Iris pigment epithelial cell (primary cell): ENCODE measurements at places on chromosomes 2 and 18.

DNA sequence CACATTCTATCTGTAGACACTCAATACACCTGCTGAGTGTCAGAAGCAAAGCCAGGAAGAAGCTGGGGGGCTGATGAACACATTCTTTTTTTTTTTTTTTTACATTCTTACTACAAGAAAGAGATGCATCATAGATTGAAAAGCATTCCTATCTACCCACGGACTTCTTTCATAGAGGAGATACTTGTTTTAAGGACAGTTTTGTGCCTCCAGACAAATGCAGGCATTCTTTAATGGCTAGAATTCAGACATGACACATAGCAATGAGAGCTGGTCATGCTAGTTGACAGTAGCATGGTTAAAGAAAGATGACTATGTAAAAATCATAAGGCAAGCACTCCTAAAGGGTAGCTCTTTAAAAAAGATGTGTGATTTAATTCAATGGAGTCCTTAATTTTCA lies 110.2 kb downstream of the EPHA4 start:
- peak; percentile 31 for DNase-seq

- no peak for DNase-seq
These were observed 616 bp upstream of the SP5 start for GRCh38 chr2:170714381-170715061.

DNA sequence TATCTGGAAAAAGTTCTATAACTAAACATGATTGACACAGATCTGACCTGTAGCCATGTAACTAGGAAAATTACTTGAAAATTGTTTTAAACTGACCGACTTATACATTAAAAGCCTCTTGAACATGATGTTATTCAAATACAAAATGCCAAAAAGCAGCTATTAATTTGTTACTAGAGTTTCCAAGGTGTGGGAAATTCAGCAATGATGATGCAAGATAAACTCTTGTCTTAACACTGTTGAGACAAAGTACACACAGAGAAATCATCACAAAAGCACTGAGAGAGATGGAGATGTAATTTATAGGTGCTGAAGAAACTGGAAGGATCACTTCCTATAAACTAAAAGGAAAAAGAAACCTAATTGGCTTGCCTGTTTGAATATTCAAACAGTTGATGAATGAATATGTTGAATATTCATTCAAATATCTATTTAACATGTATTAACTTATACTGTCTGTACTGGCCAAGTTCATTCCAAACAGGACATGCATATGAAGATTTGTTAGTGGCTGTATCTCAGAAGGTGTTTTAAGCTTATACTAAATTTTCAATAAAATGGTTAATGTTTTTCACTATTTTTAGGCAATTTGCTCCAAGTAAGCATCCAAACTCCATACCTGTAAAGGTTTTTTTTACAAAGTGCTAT lies 34.6 kb upstream of the WDR75 start:
- no peak for DNase-seq

- DNase-seq, result peak; percentile 28
These were observed 633.2 kb upstream of the PKDCC start for GRCh38 chr2:41414486-41415230.

DNA sequence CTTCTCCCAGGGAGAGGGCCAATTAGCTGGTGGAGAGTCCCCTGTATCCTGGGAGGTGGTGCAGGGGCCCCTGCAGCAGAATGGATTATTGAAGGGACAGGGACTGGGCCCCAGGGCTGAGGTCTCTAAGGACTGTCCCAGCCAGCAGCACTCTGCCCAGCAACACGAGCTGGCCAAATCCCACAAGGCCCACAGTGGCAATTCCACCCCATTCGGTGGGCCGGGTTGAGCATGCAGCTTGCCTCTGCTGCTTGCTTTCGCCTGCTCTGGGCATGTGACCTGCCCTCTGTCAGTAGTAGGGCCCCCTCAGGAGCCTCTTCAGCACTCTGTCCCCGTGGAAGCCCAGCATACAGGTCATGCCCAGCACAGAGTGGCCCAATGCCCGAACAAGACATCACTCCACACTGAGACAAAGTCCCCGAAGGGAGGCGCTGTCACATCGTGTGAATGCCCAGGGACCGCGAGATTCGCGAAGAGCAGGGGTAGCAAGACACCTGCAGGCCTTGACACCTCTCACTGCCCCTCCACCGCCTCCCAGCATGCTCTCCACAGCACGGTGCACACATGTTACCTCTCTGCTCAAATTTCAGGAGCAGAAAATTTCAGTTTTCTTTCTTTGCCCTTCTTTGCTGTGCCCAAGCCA lies 65.4 kb downstream of the CRACDL start:
- no peak for DNase-seq

DNA sequence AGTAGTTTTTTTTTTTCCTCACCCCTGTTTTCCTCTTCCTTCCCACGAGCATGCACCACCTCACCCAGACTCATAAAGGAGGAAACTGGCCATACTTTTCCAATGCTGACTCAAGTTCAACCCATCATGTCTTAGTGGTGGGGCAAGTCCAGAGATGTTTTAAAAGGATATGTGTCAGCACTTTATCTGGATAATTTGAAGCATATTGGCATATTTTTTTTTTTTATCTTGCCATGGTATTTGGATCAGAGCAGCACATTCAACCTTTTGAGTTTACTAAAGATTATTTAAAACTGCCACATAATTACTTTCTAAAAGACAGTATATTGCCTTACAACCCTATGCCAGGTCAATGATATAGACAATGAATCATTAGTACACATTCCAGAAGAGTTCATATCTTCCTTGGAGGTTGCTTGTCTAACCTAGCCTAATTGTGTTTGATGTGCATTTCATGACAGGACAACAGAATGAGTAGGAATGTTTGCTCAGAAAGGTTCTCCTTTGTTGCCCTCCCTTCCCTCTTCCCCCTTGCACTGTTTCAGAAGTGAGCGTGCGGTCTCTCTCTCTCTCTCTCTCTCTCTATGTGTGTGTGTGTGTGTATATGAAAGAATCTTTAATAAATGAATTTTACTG lies 950.7 kb upstream of the FAM98A start:
- no peak for DNase-seq

DNA sequence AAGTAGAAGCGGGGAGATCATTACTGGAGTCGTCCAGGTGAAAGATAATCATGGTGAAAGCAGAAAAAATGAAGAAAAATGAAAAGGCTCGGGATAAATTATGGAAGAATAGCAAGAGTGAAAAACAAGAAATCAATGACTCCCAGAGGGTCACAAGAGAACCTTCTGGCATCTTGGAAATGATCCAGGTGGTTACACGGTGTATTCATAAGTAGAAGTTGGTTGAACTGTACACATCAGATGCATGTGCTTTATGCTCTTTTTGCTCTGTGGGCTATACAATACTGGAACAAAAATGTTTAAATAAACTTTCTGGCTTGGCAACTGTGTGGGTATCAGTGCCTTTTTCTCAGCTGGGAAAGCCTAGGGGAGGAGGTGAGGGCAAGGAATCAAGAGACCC lies 348.9 kb downstream of the RND3 start:
- no peak for DNase-seq

- no peak for DNase-seq
These were observed 79.6 kb upstream of the ST6GAL2 start for GRCh38 chr2:106965611-106966010.

DNA sequence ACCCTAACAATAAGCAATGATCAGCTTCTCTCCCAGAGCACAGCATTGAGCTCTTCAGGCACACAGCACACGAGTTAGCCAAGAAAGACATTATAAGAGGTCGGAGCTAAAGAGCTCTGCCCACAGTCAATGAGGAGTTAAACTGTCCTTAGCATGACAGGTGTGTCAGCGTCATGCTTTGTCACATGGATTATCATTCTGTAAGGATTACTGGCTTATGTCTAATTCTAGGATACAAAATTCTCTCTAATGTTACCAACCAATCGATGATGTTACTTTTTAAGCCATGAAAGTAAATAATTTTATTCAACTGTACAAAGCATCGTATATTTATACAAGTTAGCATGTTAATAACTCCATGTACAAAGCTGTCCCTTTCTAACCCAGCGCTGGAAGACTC lies 108.8 kb downstream of the ZNF236 start:
- DNase-seq, result no peak

GRCh38 chr2:26674771-26675170 lies 17.8 kb upstream of the KCNK3 start:
- no peak for DNase-seq

DNA sequence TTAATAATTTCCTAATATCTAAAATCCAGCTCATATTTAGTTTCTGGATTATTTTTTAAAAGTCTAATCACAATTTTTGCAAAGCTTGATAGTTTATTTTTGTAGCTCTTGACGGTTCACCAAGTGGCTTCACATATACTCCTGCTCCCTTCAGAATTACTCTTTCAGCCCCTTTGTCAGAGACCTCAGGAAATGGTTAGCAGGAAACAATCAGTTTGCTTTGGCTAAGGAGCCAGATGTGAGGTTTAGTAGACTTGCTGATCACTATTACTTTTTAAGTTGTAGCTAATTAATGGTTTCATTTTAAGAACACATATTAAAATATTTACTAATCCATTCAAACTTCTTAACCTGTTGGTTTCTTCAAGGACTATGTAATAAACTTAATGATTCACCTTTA lies 2.3 kb downstream of the RBBP8 start:
- no peak for DNase-seq

DNA sequence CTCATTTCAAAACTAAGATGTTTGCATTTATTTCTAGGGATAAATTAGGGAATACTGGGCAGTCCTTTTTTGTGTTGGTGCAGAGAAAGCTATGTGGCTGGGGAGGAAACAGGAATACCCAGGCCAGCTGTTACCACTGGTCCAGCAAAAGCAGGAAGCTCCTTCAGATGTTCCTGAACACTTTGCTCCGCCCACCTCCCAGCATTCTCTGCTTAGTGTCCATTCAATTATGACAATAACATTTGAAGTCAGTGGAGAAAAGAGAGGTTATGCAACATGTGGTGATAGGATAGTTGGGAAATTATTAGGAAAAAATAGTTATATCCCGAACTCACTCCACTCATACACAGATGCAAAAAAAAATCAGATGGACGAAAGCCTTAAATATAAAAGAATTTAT lies 22.1 kb upstream of the ARPC2 start:
- DNase-seq, result peak; percentile 28

- DNase-seq, result peak; percentile 48
These were observed 10.3 kb downstream of the ATP8B1 start for GRCh38 chr18:57792631-57793301.

DNA sequence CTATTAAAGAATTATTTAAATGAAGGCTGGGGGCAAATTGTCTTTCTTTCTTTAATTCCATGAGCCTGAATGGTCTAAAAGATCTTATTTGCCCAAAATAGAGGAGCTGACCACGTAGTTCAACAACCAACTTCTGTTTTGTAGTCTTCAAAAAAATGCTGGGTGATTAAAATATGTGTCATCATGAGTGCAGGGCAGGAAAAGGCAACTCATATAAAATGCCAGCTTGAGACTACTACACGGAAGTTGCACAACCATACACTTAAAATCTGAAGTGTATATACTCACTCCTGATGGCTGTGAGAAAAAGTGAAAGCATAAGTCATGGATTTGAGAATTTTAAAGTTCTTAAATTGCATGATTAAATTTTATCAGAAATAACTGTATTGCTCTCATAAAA lies 210.9 kb downstream of the DYM start:
- DNase-seq, result peak; percentile 88

DNA sequence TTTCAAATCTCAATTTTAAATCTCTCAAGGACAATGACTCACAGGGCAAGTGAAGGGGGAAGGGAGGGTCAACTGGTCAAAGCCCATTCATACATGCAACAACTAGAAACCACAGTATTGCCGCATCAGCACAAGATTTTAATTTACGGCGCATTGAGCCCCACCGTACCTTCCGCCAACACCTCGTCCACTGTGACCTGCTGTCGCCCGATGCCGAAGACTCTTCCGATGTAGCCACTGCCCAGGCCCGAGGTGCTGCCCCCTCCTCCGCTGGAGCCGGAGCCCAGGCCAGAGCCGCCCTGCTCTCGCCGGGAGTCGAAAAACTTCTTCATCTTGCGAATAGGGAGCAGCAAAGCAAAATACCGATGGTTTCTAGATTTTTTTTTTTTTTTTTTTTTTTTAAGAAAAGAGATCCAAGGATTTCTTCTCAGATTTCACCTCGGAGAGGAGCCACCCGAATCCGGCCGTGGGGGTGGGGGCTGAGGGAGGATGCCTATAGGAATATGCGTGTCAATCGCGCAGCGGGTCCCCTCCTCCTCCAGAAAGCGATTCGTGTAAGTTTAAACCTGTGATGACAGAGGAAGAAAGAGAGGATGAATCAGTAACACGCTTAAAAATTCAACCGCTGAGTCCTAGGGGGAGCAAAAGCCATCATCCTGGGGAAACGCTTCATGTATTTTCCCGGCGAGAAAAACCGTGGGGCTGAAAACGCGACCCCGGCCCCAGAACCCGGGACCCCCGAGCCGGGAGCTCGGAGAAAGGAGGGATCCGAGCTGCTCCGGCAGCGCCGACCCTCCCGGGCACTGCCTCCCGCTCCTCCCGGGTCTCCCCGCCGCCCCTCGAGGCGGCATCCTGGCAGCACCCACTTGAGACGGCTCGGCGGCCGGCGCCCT lies 584 bp downstream of the AAK1 start:
- DNase-seq, result peak; percentile 88

GRCh38 chr2:193556766-193557470 lies 1362.2 kb upstream of the TMEFF2 start:
- DNase-seq, result peak; percentile 51

GRCh38 chr2:189583227-189584198 lies 2.9 kb upstream of the SLC40A1 start:
- no peak for DNase-seq

DNA sequence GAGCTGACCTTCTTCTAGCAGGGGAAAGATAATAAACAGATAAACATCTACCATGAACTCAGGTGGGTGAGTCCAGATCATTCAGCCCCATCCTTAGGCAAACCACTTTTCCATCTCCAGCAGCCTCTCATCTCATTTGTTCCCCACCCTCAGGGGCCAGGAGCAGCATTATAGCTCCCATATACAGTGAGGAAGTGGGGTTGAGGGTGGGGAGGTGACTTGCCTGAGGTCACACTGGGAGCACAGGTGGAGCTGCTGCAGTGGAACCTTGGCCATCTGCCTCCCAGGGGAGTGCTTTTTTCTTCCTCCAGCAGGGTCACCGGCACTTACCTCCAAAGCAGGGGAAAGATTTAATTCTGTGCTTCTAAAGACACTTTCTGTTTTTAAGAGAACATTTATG lies 212.5 kb upstream of the SMAD2 start:
- DNase-seq, result no peak
